ENCODE measurements at places on chromosomes 7 and 10.

DNA sequence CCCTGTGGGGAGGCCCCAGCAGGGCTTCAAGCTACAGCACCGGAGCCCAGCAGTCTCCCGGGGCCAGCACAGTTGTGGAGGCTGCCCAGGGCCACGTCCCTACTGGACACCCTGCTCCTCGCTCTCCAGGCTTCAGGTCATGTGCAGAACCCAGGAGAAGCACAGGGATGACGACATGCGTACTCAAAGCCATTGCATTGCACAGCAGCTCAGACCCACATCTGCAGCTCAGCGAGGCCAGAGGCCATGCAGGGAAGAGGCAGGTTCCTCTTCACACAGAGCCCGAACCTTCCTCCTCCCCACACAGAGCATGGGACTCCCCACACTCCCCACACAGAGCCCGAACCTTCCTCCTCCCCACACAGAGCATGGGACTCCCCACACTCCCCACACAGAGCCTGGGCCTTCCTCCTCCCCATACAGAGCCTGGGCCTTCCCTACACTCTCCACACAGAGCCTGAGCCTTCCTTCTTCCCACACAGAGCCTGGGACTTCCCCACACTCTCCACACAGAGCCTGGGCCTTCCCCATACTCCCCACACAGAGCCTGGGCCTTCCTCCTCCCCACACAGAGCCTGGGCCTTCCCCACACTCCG, 12.3 kb downstream of the CFAP46 start:
- no peak for DNase-seq

DNA sequence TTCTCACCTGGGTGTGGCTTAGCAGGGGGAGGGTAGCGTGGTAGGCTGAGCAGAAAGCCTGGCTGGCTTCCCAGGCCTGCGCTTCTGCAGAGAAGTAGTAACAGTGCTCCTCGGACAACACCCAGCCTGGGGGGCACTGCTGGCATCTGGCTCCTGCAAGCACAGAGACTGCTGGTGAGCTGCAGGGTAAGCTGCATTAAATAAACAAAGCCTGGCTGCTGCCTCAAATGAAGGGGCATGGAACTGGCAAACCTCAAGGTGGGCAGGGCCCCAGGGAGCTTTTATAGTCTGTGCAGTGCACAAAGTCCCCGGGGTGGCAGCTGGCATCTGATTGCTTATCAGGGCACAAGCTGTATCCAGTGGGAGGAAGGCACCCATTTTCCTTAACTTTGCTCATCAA, 3.9 kb downstream of the KLRG2 start:
- DNase-seq = no peak

DNA sequence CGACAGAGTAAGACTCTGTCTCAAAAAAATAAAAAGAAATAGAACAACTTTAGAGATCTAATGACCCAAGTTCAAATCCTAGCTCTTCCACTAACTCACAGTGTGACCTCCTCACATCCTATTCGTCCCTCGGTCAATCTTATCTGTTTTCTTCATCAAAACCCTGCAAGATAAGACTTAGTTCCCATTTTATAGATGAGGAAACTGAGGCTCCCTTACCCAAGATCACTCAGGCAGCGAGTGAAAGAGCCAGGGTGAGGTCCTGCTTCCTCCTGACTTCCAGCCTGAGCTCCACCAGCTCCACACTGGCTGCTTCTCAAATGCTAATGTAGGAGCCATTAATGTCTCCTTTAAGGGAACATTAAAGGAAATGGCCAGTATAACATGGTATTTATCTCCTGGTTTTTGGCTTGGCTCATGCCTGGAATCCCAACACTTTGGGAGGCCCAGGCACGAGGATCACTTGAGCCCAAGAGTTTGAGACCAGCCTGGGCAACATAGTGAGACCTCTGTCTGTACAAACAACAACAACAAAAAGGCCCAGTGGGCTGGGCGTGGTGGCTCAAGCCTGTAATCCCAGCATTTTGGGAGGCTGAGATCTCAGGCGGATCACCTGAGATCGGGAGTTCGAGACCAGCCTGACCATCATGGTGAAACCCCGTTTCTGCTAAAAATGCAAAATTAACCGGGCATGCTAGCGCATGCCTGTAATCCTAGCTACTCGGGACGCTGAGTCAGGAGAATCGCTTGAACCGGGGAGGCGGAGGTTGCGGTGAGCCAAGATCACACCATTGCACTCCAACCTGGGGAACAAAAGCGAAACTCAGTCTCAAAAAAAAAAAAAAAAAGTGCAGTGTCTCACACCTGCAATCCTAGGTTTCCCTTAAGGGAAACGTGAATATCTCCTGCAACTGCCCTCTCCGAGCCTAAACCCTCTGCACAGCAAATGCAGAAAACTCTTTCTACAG, 3.4 kb upstream of the RHBDD2 start:
- DNase-seq = no peak

DNA sequence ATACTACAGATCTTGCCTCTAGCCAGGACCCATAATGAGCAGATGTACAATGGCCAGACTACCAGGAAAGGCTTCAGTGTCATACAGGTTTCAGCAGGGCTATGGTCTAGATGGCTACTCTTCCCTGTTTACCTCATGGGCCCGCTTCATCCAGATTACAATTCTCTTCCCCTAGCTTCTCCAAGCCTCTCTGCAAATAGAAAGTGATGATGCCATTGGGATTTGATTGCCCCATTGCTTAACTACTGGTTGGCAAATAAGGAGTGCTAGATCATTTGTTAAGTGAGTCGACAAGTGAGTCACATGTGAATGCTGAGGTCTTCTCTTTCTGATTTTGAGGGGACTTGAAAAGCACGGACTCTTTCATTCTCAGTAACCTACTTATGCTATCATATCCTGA, 361.5 kb upstream of the LRRTM3 start:
- no peak for DNase-seq

- DNase-seq = no peak
Measured at GRCh38 chr7:22390516-22390915, 33.6 kb upstream of the RAPGEF5 start.

- no peak for DNase-seq
Measured at GRCh38 chr7:23222439-23223030, 24.0 kb upstream of the GPNMB start.

DNA sequence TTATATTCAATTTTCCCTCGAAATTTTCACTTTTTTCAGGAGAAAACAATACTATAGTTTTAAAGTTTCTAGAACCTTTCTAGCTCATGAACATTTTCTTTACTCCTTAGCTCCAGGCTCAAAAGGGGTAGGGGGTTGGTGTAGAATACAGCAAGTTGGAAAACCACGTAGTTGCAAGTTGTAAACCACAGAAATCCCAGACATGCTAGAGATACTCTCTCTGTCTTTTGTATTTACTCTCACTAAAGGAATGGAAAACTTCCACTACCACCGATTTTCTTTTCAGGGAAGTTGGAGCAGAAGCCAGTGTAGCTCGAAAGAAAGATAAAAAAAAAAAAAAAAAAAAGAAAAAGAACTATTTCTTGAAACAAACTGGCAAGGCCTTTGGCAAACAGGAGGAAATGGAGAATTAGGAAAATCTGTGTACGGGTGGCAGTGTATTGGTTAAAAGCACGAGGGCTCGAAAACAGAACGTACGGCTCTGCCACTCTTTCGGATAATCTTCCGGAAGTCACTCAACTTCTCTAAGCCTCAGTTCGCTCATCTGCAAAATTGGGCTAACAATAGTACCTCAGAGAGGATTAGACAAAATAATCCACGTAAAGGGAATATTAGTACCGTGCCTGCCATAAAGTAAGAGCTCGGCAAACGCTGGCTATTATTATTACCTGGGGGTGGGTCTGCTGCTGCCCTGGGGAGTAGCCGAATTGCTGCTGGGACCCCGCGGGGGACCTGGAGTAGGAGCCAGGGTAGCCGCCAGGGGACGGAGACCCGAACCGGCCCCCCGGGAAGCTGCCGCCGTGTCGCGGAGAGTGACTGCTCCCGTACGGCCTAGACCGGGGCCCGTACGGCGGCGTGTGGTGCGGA, 628 bp downstream of the MPLKIP start:
- peak; percentile 16 for DNase-seq

- no peak for DNase-seq
Measured at GRCh38 chr7:95682913-95683312, 86.6 kb upstream of the PDK4 start.

DNA sequence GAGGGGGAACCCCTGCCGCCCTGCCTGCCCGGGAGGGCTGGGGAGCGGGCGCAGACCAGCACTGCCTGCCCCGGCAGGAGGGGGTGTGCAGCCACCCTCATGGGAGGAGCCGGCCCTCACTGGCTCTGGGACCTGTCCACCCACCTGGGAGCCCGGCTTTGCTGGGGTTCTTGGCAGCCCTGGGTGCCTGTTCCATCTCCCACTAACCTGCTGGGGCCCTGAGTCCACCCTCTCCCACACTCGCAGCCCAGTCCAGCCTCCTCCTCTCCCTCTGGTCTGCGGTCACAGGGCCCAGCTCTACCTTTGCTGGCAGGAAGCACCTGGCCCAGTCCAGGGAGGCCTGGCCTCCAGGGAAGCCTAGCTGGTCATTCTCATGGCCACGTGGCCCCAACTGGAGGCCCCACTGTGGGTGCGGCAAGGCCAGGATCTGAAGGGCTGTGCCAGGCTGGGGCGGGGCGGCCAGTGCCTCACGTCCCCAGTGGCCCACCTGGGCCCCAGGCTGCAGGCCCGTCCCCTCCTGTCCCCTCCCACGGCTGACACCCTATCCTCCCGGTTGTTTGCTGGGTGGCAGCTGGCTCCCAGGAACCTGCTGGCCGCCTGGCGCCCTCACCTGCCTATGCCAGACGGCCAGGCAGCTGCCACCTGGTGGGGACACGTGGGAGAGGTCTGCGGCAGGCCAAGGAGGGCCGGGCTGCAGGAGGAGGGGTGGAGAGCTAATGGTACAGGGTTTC, at the start of gene TMEM184A:
TMEM184A (minus strand) TSS at position 393 of the 731 bp plus-strand sequence. CDS start 721 bp downstream, outside the sequence.
- peak; percentile 39 for DNase-seq

GRCh38 chr7:151777495-151777880, 99.4 kb downstream of the PRKAG2 start:
- no peak for DNase-seq

- DNase-seq = no peak
Measured at GRCh38 chr10:130072247-130072646, 38.4 kb downstream of the C10orf143 start.

DNA sequence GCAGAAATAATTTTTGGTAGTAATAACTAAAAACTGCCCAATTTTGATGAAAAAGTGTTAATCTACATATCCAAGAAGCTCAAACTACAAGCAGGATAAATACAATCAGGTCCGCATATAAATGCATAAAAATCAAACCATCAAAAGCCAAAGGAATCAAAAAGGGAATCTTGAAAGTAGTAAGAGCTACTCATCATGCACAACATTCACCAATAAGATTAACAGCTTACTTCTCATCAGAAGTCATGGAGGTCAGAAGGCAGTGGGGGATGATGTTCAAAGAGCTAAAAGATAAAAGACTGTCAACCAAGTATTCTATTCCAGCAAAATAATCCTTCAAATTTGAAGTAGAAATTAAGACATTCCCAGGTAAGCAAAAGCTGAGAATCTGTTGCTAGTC, 76.4 kb downstream of the CRPPA start:
- no peak for DNase-seq

DNA sequence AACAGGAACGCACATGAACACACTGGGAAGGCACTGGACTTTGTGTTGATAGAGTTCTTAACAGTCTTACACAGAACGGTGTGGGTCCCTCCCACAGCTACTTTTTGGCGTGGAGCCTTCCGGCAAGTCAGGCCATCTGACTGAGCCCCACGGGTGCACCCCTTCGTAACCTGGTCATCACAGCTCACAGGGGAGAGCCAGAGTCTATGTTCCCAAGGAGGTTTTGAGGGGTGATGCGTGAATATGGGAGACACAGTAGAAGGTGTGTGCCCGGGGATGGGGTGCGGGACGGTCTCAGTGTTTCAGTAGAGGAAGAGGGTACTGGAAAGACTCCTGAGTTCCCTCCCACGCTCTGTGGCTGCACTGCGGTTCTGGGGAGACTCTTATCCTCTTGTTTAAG, 291.7 kb downstream of the DNAJB6 start:
- DNase-seq = no peak

GRCh38 chr7:128530855-128531104, 54.2 kb downstream of the METTL2B start:
- DNase-seq = no peak

GRCh38 chr7:7228967-7229366, 46.6 kb downstream of the C1GALT1 start:
- no peak for DNase-seq

DNA sequence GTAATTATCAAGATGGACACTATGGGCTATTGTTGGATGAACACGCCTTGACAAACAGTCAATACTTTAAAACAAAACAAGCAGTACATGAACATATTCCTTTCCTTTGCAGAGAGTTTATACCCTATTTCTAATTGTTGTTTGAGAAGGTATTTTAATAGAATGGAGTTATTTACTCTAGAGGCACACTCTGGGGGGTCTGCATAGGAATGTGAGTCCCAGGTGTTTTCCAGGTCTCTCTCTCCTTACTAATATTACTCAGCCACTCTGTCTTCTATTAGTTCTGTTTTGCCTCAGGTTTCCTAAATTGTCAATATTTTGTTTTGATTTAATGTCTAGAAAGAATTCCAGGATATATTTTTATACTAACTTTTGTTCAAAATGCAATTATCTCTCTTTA, 1091.4 kb downstream of the CNTNAP2 start:
- DNase-seq = no peak

GRCh38 chr7:158885624-158886023, 29.3 kb downstream of the DYNC2I1 start:
- DNase-seq = no peak

Data from activated CD4-positive, alpha-beta T cell treated with anti-CD3 and anti-CD28 coated beads, Interleukin-2, amount 50 U/mL, for 16 hours (primary cell).